ENCODE measurements at places on chromosomes 3 and 15.

DNA sequence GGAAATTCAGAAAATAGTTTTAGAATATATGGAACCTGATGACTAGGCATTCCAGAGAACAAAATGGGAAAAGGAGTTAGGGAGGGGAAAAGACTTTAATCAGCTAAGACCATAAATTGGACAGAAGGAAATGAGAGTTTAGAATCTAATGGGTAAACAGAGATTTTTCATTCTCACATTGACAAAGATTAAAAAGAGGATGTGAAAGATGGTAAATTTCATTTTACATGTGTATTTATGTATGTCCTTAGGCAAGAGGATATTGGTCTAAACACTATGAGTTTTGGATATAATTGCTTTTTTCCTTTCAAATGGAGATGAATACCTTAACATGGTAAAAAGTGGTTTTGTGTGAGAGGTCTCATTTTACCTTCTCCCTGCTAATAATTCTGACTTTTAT, 1021.9 kb downstream of the NSUN3 start:
- no peak for DNase-seq

DNA sequence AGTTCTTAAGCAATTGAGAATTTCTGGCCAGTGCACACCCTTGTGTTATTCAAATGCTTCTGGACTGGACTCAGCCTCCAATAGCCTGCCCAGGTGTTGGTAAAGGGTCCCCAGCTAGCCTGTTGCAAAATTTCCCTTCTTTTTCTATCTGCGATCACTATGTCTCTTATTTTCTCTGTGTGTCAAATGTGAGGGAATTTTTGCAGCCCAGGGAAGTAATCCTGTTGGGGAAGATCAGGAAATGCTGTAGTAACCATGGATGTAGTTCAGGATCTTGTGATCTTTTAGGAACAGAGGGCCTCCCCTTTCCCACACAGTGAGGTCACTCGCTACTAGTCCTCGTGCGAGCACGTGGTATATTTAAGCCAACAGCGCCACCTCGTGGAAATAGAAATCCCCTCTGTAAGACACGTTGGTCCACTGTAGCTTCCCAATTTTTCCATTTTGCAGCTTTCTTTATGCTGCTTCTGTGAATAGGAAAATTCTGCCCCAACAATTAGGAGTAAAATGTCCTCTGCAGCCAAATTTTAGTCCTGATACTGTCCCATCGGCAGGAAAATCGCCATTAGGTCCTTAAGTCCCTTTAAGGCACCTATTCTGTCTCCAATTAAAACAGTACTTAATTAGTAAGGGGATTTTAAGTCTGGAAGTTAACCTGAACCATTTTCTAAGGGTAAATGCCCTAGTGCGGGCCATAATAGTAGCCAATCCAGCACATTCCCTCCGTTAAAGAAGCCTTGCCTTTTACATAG, 4.0 kb upstream of the SMCO1 start:
- peak; percentile 59 for DNase-seq

GRCh38 chr15:98609144-98609852, 39.0 kb upstream of the IGF1R start:
- DNase-seq: peak; percentile 49

- DNase-seq: no peak
These were observed 63.9 kb downstream of the DAPK2 start for GRCh38 chr15:63982381-63982854.

Data from astrocyte of the spinal cord (primary cell).